T-helper 17 cell (primary cell): ENCODE measurements at places on chromosomes 7 and 10.

DNA sequence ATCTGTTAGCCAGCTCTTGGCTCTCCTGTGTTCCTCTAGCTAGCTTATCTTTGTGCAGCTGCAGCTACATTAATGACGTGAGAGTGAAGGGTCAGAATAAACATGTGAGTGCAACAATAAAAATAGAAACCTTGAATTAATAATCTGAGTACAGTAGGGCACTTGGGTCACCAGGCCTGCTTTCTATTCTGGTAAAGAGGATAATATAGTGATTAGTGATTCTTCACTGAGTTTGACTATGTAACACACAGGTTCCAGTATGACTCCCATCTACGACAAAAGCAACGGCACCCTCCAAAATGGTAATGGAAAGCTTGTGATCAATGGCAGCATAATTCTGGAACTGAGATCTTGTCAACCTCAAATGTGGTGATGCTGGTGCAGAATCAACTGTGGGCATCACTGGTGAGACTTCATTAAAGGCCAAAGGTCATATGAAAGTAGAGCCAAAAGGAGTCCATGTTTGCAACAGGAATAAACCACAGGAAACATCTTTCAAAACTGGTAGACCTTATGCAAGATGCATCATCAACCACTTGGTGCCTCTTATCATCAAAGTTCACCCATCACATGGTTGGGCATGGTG, 77.6 kb downstream of the NRBF2 start:
- DNase-seq: no peak

DNA sequence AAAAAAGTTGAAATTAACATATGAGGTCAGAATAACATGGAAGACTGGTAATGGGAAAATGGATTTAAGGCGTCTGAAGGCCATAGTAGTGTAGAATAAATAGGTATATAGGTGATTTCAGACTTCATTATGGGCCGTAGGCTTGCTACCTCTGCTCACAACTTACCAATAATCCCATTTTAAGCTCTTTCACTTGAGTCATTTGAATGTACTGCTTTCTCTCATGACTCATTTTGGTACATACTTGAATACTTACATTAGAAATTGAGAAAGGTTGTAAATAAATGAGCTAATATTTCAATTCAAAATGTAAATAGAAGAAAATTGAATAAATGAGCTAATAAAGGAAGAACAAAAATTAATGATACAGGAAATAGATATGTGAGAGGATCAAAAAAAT, 42.2 kb upstream of the NEUROD6 start:
- DNase-seq: no peak

- no peak for DNase-seq
Observed at GRCh38 chr10:95395947-95396449, 105.2 kb upstream of the PDLIM1 start.

GRCh38 chr7:25949736-25950487, 202.1 kb upstream of the NFE2L3 start:
- DNase-seq: no peak
